Natural killer cell (primary cell): ENCODE measurements at places on chromosomes 5 and 9. TPM values are rescaled to one million over a fixed set of nuclear protein-coding genes. Genes with fewer than 3 reads are reported as not detected.

DNA sequence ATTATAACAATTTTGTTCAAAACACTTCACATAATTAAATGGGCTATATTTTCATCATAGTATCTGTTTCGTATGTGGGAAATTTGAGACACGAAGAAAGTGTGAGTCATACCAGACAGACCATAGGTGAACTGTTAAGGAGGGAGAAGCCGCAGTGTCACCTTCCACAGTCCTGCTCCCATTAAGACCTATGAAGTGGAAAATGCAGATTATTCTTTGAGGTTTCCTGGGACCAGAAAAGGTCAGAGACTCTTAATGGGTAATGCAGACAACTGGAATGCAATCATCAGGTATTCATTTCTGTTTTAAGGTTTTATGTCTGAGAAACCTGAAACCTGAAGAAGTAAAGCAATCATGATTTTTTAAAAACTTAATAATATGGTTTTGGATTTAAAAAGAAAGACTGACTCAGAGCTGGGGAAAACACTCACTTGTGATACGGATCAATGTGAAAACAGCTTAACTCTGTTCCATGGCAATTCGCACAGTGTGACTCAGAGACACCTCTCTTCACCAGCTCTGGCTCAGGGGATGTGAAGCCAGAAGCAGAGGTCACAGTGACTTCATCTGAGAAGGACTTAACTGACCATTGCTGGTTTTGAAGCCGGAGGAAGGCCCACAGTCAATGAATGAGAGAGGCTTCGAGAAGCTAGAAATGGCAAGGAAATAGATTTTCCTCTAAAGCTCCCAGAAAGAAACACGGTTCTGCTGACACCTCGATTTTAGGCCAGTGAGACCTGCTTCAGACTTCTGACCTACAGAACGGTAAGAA lies 17.2 kb upstream of the GCNT1 start:
- no peaks in the 10 kb centered on the region for H3K4me1 ChIP-seq
- H3K27me3 ChIP-seq = no peaks in the 10 kb centered on the region
- H3K36me3 ChIP-seq = no peaks in the 10 kb centered on the region
- no peak for DNase-seq
- no peak overlapping the region for H3K4me3 ChIP-seq
- no peak overlapping the region for H3K27ac ChIP-seq

- H3K4me1 ChIP-seq = no peaks in the 10 kb centered on the region
- no peaks in the 10 kb centered on the region for H3K36me3 ChIP-seq
- DNase-seq = no peak
- H3K27ac ChIP-seq = no peak overlapping the region
- no peaks in the 10 kb centered on the region for H3K27me3 ChIP-seq
Observed at GRCh38 chr5:7446913-7447312, 51.0 kb downstream of the ADCY2 start.

- H3K4me1 ChIP-seq = peaks cover 45% of the 10 kb centered on the region
- no peak overlapping the region for H3K27ac ChIP-seq
- no peaks in the 10 kb centered on the region for H3K36me3 ChIP-seq
Observed at GRCh38 chr5:54534191-54535004, 16.8 kb downstream of the SNX18 start.

- no peak for DNase-seq
- peaks cover 5% of the 10 kb centered on the region for H3K4me1 ChIP-seq
- no peaks in the 10 kb centered on the region for H3K27me3 ChIP-seq
- H3K27ac ChIP-seq = no peak overlapping the region
- H3K36me3 ChIP-seq = no peaks in the 10 kb centered on the region
- no peak overlapping the region for H3K4me3 ChIP-seq
Observed at GRCh38 chr5:73515232-73515631, 17.0 kb downstream of the BTF3 start.

The SLC31A1 gene
- 11.8 TPM for total RNA-seq
